Gastroesophageal sphincter (tissue), 4 donors: ENCODE measurements at places on chromosomes 13 and 19.
A peak's percentile ranks its signal among the peaks of the same experiment; 100 is the strongest.

- H3K4me1 ChIP-seq, result no peaks in the 10 kb centered on the region
- no peak overlapping the region for H3K4me3 ChIP-seq
- no peak for ATAC-seq
- no peaks in the 10 kb centered on the region for H3K27me3 ChIP-seq
Measured at GRCh38 chr13:110162053-110162452, 144.9 kb downstream of the COL4A1 start.

DNA sequence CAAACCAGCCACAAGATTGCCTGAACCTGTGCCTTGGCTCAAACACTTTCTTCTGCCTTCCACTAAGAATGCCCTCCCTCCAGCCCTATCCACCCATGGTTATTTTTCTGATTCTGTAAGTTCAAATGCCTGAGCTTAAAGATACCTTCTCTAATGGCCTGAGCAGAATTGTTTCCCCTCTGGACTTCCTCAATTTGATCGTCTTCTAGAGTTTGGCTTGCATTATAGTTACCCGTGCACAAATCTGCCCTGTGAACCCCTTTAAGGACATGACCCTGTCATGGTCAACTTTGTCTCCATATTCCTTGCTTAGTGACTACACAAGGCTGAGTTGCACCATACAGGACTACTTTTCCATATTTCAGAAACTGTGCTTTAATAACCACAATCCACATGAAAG, 481.0 kb downstream of the FOXO1 start:
- no peak overlapping the region for H3K4me3 ChIP-seq
- H3K27ac ChIP-seq, result no peak overlapping the region
- no peak for ATAC-seq
- no peaks in the 10 kb centered on the region for H3K36me3 ChIP-seq
- H3K27me3 ChIP-seq, result no peaks in the 10 kb centered on the region
- H3K4me1 ChIP-seq, result peaks cover 27% of the 10 kb centered on the region

DNA sequence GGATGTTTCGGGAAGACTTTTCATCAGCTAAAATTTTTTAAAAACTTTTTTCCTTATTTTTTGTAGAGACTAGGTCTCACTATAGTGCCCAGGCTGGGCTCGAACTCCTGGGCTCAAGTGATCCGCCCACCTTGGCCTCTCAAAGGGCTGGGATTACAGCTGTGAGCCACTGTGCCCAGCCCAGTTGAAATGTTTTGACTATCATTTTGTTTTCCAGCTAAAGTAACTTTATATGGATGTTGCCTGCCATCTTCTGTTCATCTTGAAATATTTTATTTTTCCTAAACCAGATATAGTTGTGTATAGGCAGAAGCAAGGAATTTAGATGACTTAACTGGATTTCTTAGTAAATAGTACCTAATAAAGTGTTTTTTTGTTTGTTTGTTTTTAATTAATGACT, 7.0 kb downstream of the CAB39L start:
- peak overlapping the region; percentile 31 for H3K27ac ChIP-seq
- ATAC-seq, result peak; percentile 84
- H3K36me3 ChIP-seq, result no peaks in the 10 kb centered on the region
- H3K27me3 ChIP-seq, result no peaks in the 10 kb centered on the region

DNA sequence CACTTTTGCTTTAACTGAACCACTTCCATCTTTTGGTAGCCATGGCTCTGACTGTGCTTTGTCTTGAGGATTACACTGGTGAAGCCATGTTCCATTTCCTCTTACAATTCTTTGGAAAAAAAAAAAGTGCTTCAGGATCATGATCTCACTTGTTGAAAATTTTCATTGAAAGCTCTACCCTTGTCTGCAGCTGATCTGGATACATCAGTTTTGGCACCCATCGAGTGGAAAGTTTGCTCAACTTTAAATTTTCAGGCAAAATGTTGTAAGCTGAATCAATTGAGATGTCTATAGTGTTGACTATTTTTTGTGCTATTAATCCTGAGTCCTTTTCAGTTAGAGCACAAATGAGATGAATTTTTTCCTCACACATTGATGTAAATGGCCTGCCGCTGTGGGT, 48.3 kb upstream of the RFXAP start:
- H3K27ac ChIP-seq, result no peak overlapping the region
- H3K27me3 ChIP-seq, result no peaks in the 10 kb centered on the region
- H3K4me1 ChIP-seq, result no peaks in the 10 kb centered on the region
- ATAC-seq, result no peak
- no peaks in the 10 kb centered on the region for H3K36me3 ChIP-seq

DNA sequence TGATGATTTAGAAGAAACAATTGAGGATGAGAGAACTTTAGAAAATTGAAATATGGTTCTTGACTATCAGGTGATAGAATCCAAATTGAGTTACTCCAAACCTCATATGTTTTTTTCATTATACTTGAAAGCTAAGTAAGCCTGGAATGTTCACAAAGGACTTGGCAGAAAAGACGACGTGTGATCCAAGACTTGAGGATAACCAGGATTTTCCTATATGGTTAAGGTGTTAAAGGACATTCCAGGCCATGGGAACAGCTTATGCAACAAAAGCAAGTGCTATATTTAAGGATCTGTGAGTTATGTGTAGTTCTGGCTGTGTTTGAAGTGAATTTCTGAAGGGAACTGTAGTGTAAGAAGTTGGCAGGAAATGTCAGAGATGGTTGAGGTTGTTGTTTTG, 52.5 kb downstream of the SLITRK1 start:
- no peaks in the 10 kb centered on the region for H3K27me3 ChIP-seq
- H3K4me1 ChIP-seq, result no peaks in the 10 kb centered on the region
- H3K36me3 ChIP-seq, result no peaks in the 10 kb centered on the region
- no peak overlapping the region for H3K27ac ChIP-seq
- H3K4me3 ChIP-seq, result no peak overlapping the region

GRCh38 chr19:2577722-2578335, 101.9 kb downstream of the GADD45B start:
- H3K4me1 ChIP-seq, result peaks cover 59% of the 10 kb centered on the region
- peak overlapping the region; percentile 90 for H3K27ac ChIP-seq
- no peaks in the 10 kb centered on the region for H3K36me3 ChIP-seq
